Central memory CD4-positive, alpha-beta T cell (primary cell): ENCODE measurements at places on chromosomes 2 and 18.

DNA sequence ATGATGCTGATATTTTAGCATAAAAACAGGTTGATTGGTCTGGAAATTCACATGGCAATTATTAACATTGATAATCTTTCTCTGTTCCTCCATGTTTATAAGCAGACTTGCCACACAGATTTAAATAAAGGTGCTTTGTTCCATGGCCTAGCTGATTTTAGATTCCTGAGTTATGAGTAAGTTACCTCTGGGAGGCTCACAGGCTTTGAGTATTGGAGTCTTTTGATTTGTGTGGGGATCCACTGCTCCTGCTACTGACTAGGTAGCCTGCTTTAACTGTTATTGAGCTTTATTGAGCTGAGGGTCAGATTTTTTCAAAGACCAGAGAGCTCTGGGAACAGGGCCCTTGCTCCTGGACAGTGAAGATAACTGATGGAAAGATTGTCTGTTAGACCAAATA is 166.1 kb downstream of the ANKRD30B start:
- DNase-seq, result no peak

DNA sequence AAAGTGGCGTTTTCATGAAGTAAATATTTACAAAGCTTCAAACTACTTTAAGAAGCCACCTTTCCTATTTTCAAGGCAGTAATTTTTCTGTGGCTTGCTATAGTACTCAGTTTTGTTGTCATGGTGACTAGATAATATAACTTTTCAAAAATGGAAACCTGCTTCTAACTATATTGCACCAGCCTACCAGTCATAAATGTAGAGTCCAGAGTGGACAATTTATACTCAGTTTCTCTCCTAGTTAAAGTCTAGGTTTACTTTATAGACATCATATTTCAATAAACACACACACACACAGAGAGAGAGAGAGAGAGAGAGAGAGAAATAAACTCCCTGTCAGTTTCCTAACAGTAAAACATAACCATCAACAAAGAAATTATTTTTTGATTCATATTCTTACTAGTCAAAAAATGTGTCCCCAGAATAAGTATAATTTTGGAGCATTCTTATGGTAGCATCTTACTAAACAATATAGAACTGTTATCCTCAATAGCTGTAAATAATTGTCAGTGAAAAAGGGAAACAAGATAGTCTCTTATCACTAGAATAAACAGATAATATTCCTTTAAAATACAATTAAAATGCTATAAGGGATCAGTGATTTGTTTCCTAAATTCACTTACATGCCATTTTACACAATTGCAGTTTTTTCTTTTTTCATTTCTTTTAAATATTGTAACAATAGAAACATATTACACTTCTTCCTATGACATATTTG is 163.5 kb upstream of the BOD1L2 start:
- DNase-seq, result no peak

GRCh38 chr2:132465917-132466316 is 49.3 kb downstream of the GPR39 start:
- no peak for DNase-seq

DNA sequence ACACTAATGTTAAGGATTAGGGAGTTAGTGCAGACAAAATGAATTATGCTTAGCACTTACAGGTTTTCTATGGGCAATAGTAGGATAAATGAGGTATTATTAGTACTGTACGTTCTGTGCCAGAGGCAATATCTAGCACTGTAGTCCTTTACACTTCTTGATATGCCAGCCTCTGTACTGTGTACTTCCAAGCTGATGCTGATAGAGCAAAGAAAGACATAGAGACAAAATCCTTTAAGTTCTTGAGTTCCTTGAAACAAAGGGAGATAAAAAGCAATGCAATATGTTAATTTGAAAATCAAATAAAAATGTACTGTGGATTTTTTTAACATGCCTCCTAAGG is 1234.0 kb upstream of the NXPH2 start:
- DNase-seq, result no peak

DNA sequence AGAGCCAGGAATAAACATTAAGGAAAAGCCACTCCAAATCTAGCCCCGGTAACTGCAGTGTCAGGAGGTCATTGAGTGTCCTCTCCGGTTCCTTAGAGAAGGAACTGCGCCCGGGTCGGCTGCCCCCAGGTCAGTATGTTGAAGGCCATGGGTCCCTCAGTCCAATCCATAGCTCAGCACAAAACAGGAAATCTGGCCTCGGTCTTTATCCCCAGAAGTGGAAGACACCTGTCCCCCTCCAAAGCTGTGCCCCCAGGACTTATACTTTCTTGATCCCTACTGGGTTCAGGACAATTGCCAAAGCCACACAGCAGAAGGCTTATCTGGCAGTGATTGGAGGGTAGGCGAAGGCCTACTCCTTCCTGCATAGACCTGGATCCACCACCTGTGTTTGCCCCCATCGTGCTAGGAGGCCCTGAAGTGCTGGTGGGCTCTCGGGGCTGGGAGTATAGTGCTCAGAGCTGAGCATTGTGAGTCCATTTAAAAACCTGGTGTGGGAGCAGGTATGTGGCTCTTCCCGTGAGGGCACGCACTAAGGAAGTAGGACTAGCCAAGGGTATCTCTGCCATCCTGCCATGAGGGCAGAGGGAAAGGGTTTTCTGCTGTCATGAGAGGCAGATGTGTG is 178.6 kb downstream of the SEPTIN10 start:
- DNase-seq, result no peak

- DNase-seq, result no peak
Measured at GRCh38 chr18:74050807-74051206, 96.8 kb downstream of the FBXO15 start.

- DNase-seq, result no peak
Measured at GRCh38 chr2:142878031-142878678, 691 bp downstream of the KYNU start.

DNA sequence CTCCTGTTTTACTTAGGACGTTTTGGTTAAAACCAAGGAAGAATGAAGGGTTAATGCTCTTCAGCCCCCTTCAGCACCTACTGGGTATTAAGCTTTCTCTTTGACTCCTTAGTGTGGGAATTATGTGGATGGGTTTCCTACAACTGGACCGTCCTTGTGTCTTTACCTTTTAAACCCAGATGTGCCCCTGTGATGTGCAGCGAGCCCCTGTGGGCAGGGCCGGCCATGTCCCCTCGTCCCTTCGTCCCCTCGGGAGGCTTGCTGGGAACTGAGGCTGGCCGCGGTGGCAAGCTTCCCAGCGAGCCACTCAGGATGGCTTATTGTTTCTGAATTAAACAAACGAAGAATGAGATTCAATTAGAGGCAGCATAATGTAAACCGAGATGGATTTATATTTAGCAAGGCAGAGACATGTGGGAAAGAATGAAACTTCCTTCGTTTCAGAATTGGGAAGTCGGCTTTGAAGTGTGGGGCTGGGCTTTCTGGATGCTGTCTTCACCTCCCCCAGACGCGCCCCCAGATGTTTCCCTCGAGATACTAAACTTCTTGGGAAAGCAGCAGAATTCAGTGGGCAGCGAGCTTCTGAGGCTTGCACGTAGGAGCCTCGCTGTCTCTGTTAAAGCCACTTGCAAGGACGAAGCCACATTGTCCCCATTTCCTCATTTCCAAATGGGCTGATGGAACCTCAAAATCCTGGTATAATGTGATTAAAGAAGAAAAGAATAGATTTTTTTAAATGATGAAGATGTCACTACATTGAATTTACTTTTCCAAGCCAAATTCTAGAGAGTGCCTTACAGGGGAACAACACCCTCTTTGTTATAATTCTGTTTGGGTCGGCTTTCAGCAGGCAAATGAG is 146.0 kb downstream of the VAPA start:
- no peak for DNase-seq

GRCh38 chr2:170368370-170368769 is 190.4 kb downstream of the MYO3B start:
- no peak for DNase-seq

DNA sequence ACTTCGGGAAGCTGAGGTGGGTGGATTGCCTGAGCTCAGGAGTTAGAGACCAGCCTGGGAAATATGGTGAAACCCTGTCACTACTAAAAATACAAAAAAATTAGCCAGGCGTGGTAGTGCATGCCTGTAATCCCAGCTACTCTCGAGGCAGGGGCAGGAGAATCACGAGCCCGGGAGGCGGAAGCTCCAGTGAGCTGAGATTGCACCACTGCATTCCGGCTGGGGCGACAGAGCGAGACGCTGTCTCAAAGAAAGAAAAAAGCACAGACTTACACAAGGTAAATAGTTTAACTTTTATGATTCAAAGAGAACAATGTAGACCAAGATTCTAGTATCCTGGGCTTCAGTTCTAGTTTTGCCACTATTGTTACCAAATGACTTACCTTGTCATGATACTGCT is 37.4 kb downstream of the NCKAP1 start:
- DNase-seq, result no peak

DNA sequence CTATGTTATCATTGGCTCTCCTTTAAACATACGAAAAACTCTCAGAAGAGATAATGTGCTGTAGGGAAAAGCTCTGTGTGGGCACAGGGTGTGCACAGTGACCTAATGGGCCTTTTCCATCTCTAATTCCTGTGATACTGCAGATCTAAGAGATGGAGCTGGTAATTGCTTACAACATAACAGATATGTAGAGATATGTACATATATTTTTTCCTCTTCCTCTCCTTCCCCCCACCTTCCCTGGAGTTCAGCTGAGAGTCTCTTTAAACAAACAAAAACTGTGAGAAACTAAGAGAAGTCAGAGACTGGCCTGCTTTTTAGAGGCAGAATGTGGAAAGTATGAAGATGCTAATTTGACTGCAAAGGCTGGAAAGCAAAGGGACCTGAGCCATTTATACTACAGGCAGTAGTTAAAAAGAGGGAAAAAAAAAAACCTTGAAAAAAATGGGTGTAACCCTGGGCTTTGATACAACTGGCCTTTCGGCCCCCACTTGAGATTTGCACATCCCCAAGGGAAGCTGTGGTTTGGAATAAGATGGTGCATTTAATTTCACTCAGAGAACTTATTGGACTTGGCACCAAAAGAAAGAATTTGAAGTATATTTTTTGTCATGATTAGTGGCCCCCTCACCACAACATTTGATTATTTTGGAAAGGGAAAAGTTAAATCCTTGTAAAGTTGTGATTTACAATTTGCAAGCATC is 502.2 kb upstream of the ZEB2 start:
- DNase-seq, result no peak

GRCh38 chr2:12091201-12091806 is 344.9 kb downstream of the LPIN1 start:
- DNase-seq, result no peak

- DNase-seq, result no peak
Measured at GRCh38 chr2:8176887-8177286, 505.0 kb upstream of the ID2 start.

DNA sequence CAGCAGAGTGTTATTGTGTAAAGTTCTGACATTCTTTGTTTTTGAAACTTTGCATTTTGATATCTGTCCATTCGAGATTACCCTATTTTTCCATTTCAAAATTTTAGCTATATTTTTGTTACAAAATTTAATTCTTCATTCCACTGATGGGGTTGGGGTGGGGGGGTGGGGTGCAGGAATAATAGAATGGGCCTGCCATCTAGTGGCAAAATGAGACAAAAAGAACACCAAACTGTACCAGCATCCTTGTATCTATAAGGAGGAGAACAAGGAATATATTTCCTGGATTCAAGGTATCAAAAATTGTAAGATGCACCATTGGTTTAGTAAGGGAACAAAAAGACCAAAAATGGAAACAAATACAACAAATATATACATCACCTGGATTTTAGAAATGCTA is 27.9 kb upstream of the TTR start:
- DNase-seq, result no peak

- DNase-seq, result no peak
Measured at GRCh38 chr2:20362701-20363435, 12.2 kb upstream of the PUM2 start.

DNA sequence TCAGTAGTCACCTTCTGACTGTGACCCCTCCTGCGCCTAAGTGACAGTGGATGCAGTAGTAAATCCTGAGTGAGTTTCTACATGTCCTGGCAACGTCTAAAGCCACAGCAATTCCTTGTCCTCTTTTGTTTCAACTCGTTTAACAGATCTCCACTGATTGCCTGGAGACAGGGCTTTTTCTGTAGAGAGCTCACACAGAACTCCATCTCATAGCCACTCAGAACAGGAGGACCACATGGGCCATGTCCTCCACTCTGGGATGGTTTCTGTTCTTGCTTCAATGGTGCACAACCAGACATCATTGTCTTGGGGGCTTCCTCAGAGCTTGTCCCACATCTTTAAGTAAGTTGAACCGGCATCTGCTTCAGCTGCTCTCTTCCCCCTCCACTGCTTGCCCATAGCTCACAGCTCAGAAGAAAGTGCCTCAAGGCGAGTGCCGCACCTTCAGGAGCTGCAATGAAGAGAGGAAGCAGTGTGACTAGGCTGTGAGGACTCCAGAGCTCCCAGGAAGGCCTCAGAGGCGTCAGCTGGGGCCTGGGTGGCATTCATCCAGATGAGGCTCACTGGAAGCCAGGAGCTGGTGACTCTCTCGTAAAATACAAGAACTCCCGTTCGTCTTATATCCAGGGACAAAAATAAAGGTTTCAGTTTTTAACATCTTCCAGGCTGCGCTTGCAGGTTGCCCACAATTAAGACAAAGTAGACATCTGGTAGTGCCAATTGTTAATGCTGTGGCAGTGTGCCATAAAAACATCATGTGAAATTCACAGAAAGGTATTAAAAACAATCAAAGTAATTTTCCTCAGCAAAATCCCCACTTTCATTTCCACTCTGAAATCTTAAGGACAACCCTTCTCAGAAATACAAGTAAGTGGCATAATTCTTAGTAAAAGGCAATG is 37.3 kb downstream of the ST3GAL5 start:
- DNase-seq, result no peak

- no peak for DNase-seq
Measured at GRCh38 chr2:215270118-215270451, 41.8 kb upstream of the ATIC start.

- no peak for DNase-seq
Measured at GRCh38 chr2:40281021-40281940, 170.6 kb downstream of the SLC8A1 start.

DNA sequence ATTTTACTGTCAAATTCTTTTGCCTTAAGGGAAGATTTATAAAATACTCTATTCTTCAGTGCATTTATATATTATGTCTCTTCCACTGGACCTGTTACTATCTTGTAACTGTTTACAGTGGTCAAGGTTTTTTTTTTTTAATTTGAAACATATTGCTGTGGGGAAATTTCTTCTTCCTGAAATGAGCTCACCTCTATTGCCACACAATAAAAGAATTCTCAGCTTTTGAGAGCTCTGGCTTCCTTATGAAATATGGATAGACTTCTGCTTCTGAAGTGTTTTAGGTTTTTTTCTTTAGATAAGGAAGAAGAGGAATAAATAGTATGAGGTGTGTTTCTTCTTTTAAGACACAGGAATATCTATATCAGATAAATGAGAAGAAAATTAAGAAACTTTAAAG is 7.7 kb downstream of the VRK2 start:
- DNase-seq, result no peak

GRCh38 chr18:7879717-7880116 is 312.6 kb downstream of the PTPRM start:
- no peak for DNase-seq

- DNase-seq, result no peak
Measured at GRCh38 chr2:135190799-135191198, 138.7 kb downstream of the RAB3GAP1 start.
